Mucosa of gallbladder (tissue), 1 donor: ENCODE measurements at places on chromosomes 12 and 14.

DNA sequence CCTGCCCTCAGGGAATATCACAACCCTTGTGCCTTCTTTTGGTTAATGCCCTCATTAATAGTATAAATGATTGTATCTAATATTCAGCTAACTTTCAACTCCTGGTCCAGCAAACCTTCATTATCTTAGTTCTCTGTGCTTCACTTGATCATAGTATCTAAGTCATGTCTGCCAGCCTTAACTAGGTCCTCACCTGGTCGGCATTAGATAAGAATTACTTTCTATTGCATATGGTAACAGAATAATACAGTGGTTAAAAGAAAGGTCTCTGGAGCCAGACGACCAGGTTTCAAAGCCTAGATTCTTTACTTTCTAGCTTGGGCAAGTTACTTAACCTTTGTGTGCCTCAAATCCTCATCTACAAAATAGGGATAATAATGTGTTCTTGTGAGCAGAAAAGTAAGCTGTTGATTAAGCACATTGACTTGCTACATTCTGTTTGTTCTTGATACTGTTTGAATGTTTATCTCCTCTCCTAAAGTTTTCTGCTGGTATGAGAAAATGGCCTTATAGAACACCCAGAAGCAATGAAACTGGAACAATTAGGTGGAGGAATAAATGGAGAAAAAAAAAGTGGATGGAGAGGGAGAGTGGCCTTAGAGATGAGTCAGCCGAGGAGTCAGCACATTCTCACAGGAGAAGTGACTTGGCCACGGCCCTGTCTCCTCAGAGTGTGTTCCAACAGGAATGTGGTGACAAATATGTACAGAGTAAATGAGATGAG, 176.1 kb downstream of the SLC25A21 start:
- no peak for DNase-seq

- DNase-seq = no peak
Observed at GRCh38 chr12:128073937-128074336, 193.0 kb upstream of the TMEM132C start.

DNA sequence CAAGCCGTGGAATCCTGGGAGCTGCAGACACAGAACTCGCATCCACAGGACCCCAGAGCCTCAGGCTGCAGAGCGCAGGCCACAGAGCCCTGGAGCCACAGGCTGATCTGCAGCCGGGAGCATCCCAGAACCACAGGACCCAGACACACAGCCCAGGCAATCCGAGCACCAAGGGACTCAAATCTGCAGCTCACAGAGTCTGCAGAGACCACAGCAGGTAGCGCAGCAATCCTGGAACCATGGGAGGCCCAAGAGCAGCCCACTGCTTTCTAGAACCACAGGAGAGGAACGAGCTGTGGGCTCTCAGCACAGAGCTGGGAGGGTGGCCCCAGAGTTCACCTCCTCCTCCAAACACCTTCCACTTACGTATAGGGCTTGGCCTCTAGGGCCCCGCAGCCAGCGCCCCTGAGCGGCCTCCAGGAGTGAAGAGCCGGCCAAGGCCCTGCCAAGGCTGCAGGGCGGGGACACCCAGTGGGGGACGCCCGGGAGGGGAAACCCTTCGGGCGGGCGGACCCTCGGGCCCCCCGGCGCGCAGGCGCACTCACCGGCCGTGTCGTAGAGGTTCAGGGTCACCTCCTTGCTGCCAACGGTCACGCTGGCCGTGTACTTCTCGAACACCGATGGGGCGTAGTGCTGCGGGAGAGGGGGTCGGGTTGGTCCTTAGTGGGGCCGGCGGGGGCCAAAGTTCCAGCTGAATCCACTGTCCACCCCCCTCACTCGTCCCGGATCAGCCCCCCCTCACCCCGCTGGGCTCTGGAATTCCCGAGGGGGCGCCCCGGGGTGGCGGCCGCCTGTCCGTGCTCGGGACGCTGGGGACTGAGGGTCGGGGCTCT, 665 bp downstream of the RHOF start:
- DNase-seq = no peak

- DNase-seq = no peak
Observed at GRCh38 chr14:65186951-65187350, 84.6 kb upstream of the MAX start.

DNA sequence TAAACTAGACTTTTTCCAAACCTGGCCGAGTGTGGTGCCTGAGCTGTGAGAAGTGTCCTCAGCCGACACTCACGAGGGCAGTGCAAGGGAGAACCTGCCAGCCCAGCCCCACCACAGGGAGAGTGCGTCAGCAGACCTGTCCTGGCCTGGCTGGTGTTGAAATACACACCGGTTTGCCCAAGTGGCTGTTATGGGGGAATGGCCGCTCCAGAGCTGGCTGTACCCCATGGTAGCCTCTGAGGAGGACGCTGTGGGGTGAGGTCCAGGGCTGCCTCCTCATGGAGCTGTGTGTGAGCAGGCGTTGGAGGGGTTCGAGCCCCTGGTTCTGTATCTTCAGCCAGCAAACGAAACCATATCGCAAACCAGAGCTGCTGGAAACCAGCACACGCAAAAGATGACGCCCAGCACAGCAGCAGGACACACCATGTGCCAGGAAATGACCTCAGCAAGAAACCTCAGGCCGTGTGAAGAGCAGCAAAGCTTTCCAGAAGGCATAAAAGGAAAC, 9.4 kb downstream of the ANKRD9 start:
- peak; percentile 71 for DNase-seq

DNA sequence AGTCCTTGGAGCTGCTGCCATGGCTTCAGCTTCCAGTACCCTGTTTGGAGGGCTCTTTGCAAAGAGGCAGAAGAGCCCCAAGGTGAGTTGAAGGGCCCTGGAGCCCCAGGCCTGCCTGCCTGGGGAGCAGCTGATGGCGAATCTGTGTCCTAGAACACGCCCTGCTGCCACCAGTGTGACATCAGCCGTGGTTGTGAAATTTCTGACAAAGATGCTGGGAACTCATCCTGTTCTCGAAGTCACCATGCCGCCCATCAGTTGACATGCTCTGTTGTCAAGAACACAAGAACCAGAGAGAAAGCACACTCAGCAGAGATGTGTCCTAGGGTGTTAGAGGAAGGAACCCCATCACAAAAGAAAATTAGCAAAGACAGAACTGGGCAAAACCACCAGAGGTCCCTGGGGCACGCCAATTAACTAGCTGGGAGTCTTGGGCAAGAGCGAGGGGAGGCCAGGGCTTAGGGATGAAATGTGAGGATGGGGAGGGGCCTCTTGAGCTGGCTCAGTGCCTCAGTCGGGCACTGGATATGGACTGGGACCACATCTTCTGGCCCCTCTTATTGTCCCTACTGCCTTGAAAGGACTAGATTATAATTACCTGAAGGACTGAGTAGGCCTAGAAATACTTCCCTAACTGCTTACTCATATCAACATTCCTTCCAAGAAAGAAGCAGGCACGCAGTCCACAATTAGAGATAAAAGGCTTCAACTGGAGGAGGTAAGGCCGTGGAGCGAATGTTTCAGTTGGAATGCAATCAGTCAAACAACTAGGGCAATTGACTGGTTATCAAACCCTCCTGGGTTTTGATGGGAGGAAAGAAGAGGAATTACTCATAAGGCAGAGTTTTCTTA, 163.1 kb downstream of the CACNA1C start:
- no peak for DNase-seq
